NCI-H187 treated with DMSO at 0.1 percent for 48 hours (cell line): ENCODE measurements at places on chromosomes 11 and 22.
A peak's percentile ranks its signal among the peaks of the same experiment; 100 is the strongest.

- no peak for DNase-seq
Measured at GRCh38 chr22:42881982-42882656, 25.0 kb upstream of the ARFGAP3 start.

DNA sequence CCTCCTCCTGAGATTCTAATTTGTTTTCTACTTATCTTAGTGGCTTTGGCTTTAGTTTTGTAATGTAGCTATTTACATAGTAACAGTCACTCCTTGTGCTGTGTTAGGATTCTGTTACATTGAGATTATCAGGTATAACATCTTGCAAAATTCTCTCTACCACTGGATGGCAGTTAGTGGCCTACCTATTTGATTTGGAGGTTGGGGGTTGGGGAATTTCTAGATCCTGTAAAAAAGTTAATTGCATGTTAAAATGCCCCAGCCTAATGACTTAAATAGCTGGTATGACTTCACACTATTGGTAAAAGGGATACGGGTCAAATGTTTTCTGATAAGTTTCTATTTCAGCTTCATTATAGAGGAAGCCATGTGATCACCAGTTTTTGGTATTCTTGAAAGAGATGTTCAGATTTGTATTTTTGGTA is 2.8 kb downstream of the GRK3 start:
- DNase-seq, result no peak

- DNase-seq, result no peak
Measured at GRCh38 chr22:46651316-46651715, 31.1 kb downstream of the GRAMD4 start.

GRCh38 chr11:111745719-111746504 is 20.3 kb downstream of the PPP2R1B start:
- no peak for DNase-seq

GRCh38 chr11:107316426-107316825 is 141.2 kb downstream of the CWF19L2 start:
- DNase-seq, result no peak

GRCh38 chr11:95365348-95365747 is 134.3 kb upstream of the SESN3 start:
- no peak for DNase-seq

- no peak for DNase-seq
Measured at GRCh38 chr22:48743601-48744282, 1083.9 kb downstream of the BRD1 start.

- no peak for DNase-seq
Measured at GRCh38 chr11:9210922-9211320, 54.2 kb downstream of the DENND5A start.

- no peak for DNase-seq
Measured at GRCh38 chr22:17284466-17284865, 65.2 kb upstream of the ADA2 start.

GRCh38 chr22:39284983-39285382 is 34.4 kb downstream of the RPL3 start:
- DNase-seq, result no peak

DNA sequence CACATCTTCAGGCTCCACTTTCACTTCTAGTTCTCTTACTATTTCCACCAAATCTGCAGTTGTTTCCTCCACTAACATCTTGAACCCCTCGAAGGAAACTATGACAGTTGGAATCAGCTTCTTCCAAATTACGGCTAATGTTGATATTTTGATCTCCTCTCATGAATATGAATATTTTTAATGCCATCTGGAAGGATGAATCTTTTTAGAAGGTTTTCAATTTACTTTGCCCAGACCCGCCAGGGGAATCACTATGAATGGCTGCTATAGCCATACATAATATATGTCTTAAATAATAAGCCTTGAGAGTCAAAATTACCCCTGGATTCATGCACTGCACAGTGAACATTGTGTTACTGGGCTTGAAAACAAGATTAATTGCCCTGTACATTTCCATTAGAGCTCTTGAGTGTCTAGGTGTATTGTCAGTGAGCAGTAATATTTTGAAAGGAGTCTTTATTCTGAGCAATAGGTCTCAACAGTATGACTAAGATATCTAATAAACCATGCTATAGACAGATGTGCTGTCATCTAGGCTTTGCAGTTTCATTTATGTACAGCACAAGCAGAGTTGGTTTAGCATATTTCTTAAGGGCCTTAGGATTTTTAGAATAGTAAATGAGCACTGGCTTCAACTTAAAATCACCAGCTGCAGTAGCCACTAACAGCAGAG is 48.3 kb upstream of the LRRC55 start:
- DNase-seq, result peak; percentile 44

- peak; percentile 53 for DNase-seq
Measured at GRCh38 chr11:46006418-46007070, 84.1 kb downstream of the LARGE2 start.

- DNase-seq, result no peak
Measured at GRCh38 chr11:19939415-19939929, 220.8 kb downstream of the DBX1 start.

GRCh38 chr11:85946221-85946620 is 91.0 kb downstream of the CCDC83 start:
- DNase-seq, result no peak

GRCh38 chr22:23419171-23419570 is 160.9 kb downstream of the IGLL1 start:
- DNase-seq, result no peak

GRCh38 chr11:96318399-96318798 is 24.6 kb downstream of the MAML2 start:
- no peak for DNase-seq

DNA sequence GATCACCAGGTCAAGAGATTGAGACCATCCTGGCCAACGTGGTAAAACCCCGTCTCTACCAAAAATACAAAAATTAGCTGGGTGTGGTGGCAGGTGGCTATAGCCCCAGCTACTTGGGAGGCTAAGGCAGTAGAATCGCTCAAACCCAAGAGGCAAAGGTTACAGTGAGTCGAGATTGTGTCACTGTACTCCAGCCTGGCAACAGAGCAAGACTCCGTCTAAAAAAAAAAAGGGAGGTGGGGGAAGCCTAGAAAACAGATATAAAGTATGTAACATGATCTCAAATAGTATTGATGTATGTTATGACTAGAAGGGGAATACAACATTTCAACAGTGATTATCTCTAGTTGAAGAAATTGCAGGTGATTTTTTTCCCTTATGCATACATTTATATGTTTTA is 61.4 kb downstream of the SLC1A2 start:
- DNase-seq, result no peak

- no peak for DNase-seq
Measured at GRCh38 chr22:49677495-49677889, 150.2 kb downstream of the BRD1 start.

- no peak for DNase-seq
Measured at GRCh38 chr11:13030857-13031256, 21.7 kb downstream of the RASSF10 start.

DNA sequence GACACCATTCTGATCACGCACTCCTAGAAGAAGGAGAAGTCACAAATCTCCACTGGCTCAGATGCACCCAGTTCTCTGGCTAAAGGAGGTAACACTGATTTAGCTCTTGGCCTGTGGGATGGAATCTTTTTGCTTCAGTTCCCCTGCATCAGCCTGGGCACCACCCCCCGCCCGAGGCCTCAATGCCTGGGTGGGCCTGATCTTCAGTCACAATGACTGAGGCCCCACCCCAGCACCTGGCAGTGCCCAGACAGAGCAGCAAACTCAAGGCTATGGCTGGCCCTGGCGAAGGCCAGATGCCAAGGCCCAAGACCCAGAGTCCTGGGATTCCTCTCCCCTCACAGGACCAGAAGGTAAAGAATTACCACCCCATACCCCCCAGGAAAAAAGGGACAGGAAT is 5.0 kb downstream of the CYB561A3 start:
- no peak for DNase-seq

- DNase-seq, result no peak
Measured at GRCh38 chr22:28980326-28980725, 81.3 kb downstream of the C22orf31 start.

- no peak for DNase-seq
Measured at GRCh38 chr11:65954771-65955170, 6.8 kb upstream of the SART1 start.

DNA sequence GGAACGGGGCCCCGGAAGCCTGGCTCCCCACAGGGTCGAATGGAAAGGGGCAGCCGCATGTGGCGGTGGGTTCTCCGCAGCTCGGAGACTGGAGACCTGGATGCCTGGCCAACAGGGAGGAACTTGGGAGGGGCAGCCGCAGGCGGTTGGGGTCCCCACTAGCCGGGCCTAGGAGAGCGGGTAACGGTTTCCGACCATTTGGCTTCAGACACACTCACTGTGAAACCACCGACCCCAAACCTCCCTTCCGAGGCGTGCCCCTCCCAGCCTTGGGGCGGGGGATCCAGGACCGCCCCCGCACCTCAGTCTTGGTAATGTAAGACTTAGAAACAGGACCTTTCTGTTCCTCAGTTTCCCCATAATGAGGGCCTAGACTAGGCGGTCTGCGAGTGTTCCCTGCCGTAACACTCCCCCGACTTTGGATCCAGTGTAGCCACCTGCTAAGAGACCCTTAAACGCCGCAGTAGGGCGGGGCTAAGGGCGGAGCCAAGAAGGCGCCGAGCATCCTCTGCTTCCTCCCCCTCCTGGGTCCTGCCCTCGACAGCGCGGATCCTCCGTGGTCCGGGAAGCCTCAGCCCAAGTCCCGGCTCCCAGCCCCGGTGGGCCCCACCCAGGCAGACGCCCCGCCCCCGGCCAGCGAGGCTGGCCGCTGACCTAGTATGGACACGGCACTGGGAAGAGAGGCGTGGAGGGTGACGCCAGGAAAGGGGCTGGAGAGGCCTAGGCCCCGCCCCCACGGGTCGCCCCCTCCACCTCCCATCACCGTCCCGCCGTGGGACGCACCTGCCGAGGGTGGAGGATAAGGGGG is 1.8 kb upstream of the RASGRP2 start:
- DNase-seq, result no peak

GRCh38 chr11:75140269-75141138 is 10.4 kb upstream of the SLCO2B1 start:
- no peak for DNase-seq

- no peak for DNase-seq
Measured at GRCh38 chr22:30089655-30089974, 9.4 kb downstream of the HORMAD2 start.

DNA sequence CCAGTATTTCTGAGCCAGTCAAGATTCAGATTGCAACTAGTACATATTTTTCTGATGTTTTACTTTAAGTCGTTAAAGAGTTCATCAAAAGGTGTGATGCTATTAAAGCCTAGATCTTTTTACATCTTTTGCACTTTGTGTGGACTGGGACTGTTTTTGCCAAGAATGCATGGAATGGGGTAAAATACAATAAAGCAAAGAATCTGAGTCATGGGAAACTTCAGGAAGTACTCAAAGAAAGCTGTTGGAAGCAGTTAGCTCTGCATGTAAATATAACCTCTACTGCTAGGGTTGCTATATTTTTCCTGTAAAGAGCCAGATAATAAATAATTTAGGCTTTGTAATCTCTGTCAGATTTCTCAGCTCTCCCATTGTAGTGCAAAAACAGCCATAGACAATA is 20.9 kb downstream of the ATXN10 start:
- no peak for DNase-seq

- no peak for DNase-seq
Measured at GRCh38 chr11:134858783-134859480, 446.9 kb upstream of the B3GAT1 start.

DNA sequence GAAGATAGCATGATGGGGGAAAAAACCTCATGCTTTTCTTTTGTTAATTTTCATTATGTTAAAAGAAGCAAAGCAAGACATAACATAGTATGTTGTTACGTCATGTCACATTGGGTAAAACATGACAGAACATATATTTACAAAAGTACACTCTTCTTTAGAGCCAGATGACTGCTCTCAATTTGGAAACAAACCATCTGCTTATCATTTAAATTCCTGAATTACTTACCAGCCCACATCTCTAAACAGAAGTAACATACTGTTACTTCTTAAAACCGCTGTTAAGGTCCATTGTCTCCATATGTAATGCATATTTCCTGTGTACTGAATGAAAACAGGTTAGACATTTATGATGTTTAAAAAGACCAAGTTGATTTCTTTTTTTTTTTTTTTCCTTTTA is 100.0 kb downstream of the TMEM135 start:
- DNase-seq, result no peak

DNA sequence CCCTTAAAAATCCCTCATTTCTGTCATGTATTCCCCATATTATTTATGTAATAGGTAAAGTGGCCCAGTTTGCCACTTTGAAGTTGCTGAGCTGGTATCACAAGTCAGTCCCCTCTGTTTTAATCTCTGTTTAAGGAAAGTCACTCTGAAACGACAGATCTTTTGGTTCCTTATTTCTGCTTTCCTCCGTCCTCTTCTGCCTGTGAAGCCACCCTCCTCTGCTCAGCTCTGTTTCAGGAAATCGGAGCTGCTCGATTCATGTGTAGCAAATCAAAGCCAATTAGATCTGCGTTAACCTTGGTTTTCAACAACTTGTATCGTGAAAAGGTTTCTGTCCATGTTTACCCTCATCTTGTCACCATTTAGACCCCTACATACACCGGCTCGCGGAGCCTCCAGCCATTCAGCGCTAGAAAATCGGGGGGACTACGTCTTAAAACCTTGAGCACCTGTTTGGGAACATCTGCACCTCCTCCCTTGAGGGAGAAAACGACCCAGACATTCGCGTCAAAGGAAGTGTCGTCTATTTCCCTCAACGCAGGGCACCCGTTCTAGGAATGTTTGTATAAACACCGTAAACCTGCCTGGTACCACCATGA is 576 bp upstream of the SC5D start:
- DNase-seq, result no peak

DNA sequence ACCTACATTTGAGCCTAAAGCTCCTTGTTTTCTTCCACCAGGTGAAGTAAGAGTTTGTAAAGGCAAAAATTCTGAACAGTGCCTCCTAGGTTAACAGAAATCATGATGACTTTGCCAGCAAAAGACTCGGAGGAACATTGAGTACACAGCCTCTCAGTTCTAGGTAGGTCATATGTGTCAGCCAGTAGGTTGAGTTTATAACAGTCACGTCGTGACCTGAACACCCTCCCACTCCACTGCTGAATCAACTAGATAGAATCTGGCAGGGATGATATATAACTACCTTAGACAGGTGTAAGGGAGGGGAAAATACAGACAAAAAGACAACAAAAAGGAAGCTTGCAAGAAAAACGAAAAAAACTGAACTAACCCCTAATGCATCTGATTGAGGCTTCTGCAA is 12.8 kb upstream of the ASPHD2 start:
- DNase-seq, result no peak

GRCh38 chr11:10730151-10730550 is 20.9 kb upstream of the CTR9 start:
- no peak for DNase-seq

- DNase-seq, result peak; percentile 31
Measured at GRCh38 chr11:62664405-62665074, 470 bp downstream of the C11orf98 start.

DNA sequence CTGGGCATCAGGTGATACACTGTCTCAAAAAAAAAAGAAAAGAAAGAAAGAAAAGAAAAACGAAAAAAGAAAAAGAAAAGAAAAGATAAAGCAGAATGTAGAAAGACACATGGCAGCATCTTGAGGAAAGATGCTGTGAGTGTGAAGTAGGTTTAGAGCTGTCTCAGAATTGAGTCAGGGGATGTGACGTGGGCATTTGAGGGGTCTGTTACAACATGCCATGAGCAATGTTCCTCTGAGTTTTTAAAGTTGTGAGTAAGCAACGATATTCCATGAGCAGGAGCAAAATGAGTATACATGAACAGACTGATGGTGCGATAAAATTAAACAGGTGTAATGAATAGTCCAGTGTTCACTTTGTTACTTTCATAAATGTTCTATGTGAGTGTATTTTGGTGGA is 11.3 kb upstream of the QSER1 start:
- no peak for DNase-seq

- DNase-seq, result no peak
Measured at GRCh38 chr11:119501777-119502405, 78.9 kb upstream of the THY1 start.

GRCh38 chr22:40534379-40535188 is 101.9 kb downstream of the MRTFA start:
- no peak for DNase-seq
